ENCODE measurements at places on chromosomes 3 and 15.

DNA sequence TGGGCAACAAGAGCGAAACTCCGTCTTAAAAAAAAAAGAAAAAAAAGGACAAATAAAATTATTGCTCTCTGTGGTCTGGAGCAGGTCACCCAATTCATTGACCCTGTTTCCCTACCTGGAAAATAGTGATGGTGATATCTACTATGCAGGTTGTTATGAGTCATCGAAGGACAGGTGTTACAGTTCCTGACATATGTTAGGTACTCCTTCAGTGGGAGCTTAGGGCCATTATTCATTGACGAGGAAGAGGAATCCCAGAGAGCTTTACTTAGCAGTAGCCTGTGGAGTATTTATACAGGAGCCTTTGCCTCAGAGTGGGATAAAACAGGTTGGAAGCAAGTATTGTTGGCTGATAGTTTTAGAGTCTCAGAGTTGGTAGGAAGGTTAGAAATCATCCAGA is 74.5 kb downstream of the SLC7A14 start:
- no peak for DNase-seq

- DNase-seq = no peak
These were observed 77.7 kb downstream of the CEP63 start for GRCh38 chr3:134563601-134564000.

DNA sequence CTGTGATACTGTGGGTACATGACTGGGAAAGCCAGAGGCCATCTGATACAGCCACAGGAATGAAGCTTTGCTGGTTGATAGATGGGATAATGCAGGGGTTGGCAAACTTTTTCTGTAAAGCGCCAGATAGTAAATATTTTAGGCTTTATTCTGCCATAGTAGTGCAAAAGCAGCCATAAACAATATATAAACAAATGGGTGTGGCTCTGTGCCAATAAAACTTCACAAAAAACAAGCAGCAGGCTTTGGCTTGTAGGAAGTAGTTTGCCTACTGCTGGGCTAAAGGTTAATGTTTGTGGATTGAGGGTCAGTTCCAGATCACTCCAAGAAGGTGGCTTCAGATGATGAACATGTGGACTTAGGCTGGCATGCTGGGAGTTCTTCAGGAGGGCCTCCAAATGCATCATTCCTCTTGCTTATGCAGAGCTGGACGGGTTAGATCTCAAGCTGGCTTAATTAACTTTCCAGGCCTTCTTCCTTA is 305.7 kb downstream of the RPLP1 start:
- no peak for DNase-seq

DNA sequence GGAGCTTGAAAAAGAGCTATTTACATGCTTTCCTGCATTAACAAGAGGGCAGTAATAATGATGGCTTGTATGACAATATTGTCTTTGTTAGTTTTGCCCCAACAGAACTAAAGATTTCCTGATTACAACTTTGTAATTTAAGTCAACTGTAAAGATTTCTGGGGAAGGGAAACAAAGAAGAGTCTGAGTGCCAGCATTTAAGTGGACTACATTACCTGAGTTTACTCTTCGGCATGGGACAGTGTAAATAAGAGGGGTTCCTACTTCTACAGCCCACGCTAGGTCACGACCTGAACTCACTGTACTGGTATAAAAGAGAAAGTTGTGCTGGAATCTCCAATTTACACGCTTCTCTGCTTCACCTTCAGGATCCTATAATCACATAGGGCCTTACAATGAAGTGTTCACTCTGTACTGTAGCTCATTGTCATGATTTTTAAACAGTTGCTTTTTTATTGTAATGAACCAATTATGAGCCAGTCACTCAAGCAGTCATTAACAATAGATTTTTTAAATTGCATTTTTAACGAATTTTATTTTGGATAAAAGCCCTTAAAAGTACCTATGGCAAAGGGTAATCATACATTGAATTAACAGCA is 39.6 kb downstream of the DPH6 start:
- no peak for DNase-seq

- no peak for DNase-seq
These were observed 47.3 kb downstream of the PLSCR2 start for GRCh38 chr3:146421819-146422759.

- DNase-seq = no peak
These were observed 26.4 kb downstream of the CD47 start for GRCh38 chr3:108064293-108064887.

DNA sequence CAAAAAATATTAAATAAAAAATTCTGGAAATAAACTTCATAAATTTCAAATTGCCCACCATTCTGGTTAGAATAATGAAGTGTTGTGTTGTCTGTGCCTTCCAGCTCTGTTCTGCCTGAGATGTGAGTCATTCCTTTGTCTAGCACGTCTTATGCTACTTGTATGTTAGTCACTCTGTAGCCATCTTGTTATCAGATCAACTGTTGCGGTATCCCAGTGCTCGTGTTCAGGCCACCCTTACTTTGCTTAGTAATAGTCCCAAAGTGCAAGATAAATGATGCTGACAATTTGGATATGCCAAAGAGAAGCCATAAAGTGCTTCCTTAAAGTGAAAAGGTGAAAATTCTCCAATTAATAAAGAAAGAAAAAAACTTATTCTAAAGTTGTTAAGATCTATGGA is 527.5 kb downstream of the NAALADL2 start:
- DNase-seq = no peak

DNA sequence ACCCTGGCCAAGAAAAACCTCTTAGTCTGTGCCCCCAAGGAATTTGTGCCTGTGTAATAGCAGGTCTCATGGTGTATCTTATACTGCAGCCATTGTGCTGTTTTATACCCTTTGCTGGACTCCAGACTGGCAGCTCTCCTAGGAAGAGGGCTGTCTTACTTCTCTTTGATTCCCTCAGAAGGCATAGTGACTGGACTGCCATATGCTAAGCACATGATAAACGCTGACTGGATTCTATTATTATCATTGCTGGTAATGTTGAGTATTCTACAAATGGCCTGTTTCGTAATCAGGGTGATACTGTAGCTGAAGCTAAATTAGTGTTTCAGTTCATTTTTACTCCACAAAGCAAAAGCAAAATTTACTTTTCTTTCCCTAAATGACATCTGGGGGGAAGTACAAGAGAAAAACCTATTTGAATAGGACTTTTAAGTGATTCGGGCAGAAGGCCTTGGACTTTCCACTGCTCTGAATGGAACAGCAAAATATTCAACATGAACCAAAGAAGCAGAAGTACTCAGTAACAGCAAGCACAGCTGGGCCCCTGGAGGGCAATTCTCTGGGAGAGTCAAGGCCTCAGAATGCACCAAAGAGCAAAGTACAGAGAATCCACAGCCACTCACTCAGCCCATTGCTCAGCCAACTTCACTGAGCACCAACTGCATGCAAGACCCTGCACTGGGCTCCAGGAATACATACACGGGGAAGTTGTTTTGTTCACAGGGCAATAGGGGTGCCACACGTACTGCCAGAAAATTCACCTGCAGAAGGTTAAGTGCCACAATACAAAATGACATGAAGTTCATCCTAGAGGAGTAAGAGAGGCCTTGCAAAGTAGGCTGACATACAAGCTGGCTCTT is 7.9 kb upstream of the BCL2A1 start:
- no peak for DNase-seq

- DNase-seq = no peak
These were observed 8.5 kb upstream of the ONECUT1 start for GRCh38 chr15:52798529-52799101.

- no peak for DNase-seq
These were observed 38.8 kb upstream of the MLF1 start for GRCh38 chr3:158532099-158532734.

DNA sequence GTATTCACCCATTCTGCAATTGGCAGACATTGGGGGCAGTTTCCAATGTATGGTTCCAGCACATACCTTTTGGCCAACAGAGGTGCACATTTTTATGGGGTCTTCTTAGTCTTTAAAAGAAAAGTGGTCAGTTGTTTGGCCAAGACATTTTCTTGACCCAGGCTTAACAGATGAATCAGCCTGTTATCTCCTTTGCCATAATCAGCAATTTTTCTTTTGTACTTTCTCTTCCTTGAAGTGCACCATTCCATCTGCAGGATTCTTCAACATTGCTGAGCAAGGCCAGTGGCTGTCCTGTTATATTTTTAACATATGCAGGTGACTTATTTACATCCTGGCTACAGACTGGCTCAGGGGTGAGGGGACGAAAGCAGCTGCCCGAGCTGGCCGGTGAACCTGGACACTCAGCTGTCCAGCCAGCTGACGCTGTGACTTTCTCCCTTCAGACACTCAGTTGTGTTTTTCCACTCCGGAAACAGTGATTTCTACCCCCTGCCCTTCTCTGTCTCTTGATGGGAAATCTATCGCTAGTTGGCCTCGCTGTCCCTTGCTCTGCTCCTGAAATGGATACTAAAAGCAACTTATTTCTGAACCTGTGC is 96.5 kb upstream of the TNFAIP8L3 start:
- no peak for DNase-seq

DNA sequence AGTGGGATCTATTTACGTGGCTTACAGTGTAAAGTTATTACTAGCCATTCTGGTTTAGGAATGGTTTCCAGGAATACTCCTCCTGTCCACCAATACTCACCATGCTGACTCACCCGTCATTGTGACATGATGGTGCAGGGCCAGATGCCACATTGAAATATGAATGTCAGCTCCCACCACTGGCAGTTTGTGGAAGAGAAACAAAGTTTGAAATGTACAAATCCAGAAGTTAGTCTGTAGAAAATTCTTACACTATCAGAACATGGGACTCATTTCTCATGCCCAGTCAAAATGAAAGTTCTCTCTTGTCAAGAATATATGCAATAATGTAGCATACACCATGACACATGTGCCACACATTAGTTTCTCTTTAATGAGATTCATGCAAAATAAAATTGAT is 14.4 kb upstream of the TSPAN3 start:
- DNase-seq = no peak

DNA sequence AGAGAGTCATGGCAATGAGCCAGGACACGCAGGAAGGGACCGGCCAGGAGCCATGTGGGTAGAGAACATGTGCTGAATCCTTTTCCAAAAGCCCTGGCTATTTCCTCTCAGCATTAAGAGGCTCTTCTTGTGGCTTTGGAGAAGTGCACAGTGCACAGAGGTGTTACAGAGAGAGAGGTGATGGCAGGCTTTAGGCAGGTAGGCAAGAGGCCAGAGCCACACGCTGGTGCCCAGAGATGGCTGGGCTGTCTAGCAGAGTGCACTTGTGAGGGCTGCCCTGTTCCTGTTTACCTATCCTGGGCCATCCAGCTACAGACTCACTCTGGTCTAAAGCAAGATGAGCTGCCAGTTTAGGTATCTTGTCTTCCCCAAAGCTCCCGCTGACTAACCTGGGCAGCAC is 402.6 kb downstream of the OCA2 start:
- no peak for DNase-seq

- DNase-seq = no peak
These were observed 304.5 kb downstream of the AGBL1 start for GRCh38 chr15:86384186-86384585.

GRCh38 chr15:31080591-31081014 is 20.9 kb downstream of the TRPM1 start:
- DNase-seq = peak; percentile 7

DNA sequence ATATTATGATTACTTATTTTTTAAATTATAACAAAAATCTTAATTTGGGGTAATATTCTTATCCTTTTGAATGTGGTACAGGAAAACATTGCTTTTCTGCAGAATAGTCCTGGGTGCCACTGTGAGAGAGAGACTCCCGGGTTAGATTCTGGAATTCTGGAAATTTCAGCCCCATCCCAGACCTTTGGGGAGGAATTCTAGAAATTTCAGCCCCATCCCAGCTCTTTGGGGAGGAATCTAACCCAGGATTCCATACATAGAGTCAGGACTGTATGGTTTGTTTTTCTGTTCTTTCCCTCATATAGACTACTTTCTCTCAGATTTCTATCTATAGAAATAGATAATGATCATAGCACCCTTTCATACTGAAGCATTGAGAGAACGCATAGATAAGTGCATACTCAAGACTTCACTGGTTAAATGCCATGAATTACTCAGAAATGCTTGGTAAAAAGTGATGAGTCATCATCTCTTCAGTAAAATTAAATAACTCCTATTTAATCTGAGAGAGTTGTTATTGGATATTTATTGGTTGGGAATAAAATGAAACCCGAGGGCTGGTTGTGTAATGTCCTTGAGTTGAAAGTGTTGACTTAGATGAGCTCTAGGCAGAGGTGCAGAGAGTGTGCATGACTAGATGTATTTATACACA is 8.3 kb downstream of the EIF2AK4 start:
- DNase-seq = no peak

- no peak for DNase-seq
These were observed 171.2 kb downstream of the ADAMTS17 start for GRCh38 chr15:100170291-100171210.

All from activated naive CD4-positive, alpha-beta T cell (primary cell).